ENCODE measurements at places on chromosomes 6 and 20. TPM values are rescaled to one million over a fixed set of nuclear protein-coding genes. Genes with fewer than 3 reads are reported as not detected.

The LRRC73 gene
- not detected for polyA plus RNA-seq

The MSH5 gene
- 14.4 TPM for polyA plus RNA-seq

GRCh38 chr6:147506704-147507114 lies 1.8 kb upstream of the SAMD5 start:
- peak; percentile 69 for DNase-seq

DNA sequence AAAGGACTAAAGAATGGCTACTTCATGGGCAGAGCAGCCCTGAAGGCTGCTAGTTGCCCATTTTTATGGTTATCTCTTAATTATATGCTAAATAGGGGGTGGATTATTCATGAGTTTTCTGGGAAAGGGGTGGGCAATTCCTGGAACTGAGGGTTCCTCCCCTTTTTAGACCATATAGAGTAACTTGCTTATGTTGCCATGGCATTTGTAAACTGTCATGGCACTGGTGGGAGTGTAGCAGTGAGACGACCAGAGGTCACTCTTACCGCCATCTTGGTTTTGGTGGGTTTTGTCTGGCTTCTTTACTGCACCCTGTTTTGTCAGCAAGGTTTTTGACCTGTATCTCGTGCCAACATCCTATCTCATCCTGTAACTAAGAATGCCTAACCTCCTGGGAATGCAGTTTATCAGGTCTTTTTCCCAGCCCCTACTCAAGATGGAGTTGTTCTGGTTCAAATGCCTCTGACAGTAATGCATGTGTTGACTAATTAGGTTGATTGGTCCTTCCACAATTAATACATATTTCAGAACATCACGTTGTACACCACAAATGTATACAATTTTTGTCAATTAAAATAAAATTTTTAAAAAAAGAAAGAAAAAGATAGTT lies 139.5 kb downstream of the PDE7B start:
- no peak for DNase-seq

- no peak for DNase-seq
Measured at GRCh38 chr6:11357285-11357684, 124.8 kb upstream of the NEDD9 start.

- DNase-seq, result no peak
Measured at GRCh38 chr6:2797564-2798031, 32.4 kb downstream of the WRNIP1 start.

DNA sequence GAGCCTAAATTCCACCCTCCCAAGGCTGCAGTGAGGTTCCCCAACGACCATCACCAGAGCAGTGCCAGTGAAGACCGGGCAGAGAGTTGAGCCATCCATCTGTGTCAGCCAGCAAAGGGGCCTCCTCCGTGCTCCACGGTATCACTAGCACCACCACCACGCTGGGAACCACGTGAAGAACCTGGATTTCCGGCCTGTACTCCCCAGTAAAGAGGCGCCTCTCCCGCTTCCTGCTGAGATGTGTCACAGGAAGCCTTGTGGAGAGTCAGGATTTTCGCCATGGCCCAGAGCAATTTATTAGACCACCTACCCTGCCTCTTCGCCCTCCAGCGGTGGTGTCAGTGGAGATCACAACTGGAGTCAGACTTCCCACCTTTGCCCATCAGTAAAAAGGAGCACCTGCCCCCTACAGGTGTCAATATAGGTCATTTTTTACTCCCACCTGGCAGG lies 28.8 kb downstream of the CPXM1 start:
- no peak for DNase-seq

GRCh38 chr20:1867495-1868260 lies 27.5 kb upstream of the SIRPA start:
- DNase-seq, result no peak

DNA sequence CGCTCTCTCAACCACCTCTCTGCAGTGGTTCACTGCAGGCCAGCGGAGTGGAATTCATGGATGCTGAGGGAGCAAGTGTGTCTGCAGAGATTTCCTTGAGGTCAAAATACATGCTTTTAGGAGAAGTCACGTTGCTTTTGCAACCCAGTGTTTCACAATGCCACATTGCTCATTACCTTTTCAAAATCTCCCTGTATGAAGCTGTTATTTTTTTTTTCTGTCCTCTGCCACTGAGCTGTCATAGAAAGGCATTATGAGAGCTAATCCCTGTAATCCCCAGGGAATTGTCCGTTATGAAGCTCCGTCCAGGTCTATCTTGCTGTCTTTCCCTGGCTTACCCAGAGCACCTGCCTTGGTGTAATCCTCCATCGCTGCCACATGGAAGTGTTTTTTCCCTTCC lies 60.5 kb upstream of the SLC22A23 start:
- DNase-seq, result no peak

- no peak for DNase-seq
Measured at GRCh38 chr6:22789315-22789714, 219.9 kb downstream of the HDGFL1 start.
